ENCODE measurements at places on chromosomes 4 and X.

GRCh38 chr4:136441629-136442282 lies 1090.5 kb downstream of the PCDH18 start:
- no peak overlapping the region for H3K4me3 ChIP-seq
- H3K4me1 ChIP-seq: no peaks in the 10 kb centered on the region
- DNase-seq: no peak
- no peaks in the 10 kb centered on the region for H3K27me3 ChIP-seq
- H3K36me3 ChIP-seq: no peaks in the 10 kb centered on the region
- no peak overlapping the region for H3K27ac ChIP-seq

- H3K4me1 ChIP-seq: no peaks in the 10 kb centered on the region
- H3K27me3 ChIP-seq: no peaks in the 10 kb centered on the region
- DNase-seq: no peak
- no peaks in the 10 kb centered on the region for H3K36me3 ChIP-seq
- no peak overlapping the region for H3K4me3 ChIP-seq
- H3K27ac ChIP-seq: no peak overlapping the region
These were observed 125.5 kb upstream of the NRK start for GRCh38 chrX:105696870-105697269.

- H3K4me1 ChIP-seq: no peaks in the 10 kb centered on the region
- no peak overlapping the region for H3K27ac ChIP-seq
- no peaks in the 10 kb centered on the region for H3K36me3 ChIP-seq
- H3K4me3 ChIP-seq: no peak overlapping the region
- H3K27me3 ChIP-seq: no peaks in the 10 kb centered on the region
These were observed 80.7 kb downstream of the SLC9A7 start for GRCh38 chrX:46678232-46678631.

GRCh38 chr4:88008743-88009171 lies 1.3 kb downstream of the PKD2 start:
- no peak for DNase-seq
- no peaks in the 10 kb centered on the region for H3K4me1 ChIP-seq

DNA sequence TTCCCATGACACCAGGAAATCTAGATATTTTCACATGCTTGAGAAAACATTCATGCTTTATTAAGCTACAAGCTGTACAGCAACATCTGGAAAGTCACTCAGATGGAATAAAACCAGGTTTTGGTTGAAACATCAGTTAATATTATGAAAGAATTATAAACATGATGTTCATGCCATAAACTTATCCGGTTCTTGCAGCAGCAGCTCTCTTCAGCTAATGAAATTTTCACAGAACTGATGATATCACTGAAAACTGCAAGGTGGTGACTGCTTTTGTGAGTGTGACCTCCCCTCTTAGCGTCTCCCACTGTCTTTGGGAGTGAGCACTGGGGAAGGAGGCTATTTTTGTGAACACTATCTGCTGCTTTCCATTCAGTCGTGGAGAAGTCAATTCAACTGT lies 56.9 kb downstream of the ARHGAP10 start:
- peaks cover 45% of the 10 kb centered on the region for H3K4me1 ChIP-seq
- H3K27ac ChIP-seq: no peak overlapping the region
- no peaks in the 10 kb centered on the region for H3K36me3 ChIP-seq

DNA sequence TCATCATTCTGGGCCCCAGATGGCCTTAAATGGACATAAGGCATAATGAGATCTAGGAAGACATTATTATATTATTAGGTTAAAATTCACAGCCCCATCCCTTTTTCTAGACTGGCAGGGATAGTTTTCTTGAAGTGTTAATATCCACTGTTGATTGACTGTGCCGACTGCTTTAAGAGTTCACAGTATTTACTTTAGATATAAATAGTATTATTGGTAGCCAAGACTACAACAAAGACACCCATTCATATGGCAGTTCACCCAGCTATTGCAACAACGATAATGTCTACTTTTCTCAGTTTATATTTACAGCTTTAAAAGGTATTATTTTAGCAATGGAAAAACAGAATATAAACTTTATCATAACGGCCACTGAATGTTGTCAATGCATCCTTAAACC lies 922.2 kb upstream of the POU3F4 start:
- H3K36me3 ChIP-seq: no peaks in the 10 kb centered on the region
- DNase-seq: no peak
- no peaks in the 10 kb centered on the region for H3K4me1 ChIP-seq
- no peaks in the 10 kb centered on the region for H3K27me3 ChIP-seq
- no peak overlapping the region for H3K27ac ChIP-seq

DNA sequence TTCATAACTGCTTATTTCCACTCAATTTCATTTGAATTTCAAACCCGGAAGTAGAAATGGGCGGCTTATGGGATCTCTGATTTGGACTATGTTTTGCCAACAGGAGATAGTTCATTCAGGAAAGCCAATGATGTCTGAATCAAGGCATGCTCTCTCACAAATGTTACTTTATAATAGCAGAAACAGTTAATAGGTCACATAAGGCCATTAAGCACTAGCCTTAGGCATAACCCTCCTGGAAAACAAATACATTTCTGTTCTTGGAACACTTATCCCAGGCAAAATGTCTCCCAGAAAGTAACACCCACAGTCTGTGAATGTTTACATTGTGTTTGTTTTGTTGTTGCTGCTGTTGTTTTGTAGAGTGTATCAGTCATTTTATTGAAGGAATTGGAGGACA lies 1347.2 kb upstream of the PCDH7 start:
- H3K4me3 ChIP-seq: no peak overlapping the region
- no peaks in the 10 kb centered on the region for H3K36me3 ChIP-seq
- H3K27ac ChIP-seq: no peak overlapping the region
- DNase-seq: no peak
- H3K27me3 ChIP-seq: no peaks in the 10 kb centered on the region

DNA sequence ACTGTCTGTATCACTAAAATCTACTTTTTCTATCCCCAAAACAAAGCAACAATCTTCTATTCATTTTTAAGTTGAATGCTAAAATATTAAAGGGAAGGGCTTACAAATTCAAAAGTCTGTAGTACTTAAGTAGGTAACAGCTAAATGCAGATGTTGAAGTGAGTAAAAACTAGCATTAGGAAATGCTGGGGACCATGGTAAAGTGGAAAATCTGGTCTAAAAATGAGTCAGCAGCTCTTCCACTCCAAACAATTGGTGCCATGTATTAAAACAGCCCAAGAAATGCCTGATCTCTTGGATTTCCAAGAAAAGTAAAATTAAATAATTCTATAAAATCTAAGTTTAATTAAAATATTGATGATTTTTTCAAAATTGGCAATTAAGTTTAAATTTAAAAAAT lies 73.3 kb upstream of the PPP3CA start:
- H3K36me3 ChIP-seq: no peaks in the 10 kb centered on the region
- no peak for DNase-seq
- no peak overlapping the region for H3K4me3 ChIP-seq
- no peak overlapping the region for H3K27ac ChIP-seq
- no peaks in the 10 kb centered on the region for H3K4me1 ChIP-seq

DNA sequence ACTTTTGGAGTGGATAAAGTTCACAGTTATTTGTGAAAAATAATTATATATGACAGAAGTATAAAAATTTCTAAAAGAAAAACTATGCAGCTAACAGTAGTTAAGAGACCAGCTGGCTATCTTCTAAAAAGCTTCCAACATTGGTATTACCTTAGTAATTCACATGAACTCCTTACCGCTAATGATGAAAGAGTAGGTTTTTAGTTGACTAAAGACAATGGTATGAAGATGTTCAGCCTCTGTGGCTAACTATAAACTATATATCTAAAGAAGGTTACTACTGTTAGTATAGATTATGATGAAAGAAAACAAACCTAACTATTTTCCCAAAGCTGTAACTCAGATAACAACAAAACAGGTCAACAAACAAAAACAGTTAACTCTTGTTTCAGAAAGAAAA lies 10.4 kb downstream of the CCNI start:
- DNase-seq: no peak
- no peaks in the 10 kb centered on the region for H3K27me3 ChIP-seq
- H3K36me3 ChIP-seq: peaks cover 5% of the 10 kb centered on the region
- no peak overlapping the region for H3K27ac ChIP-seq
- H3K4me1 ChIP-seq: no peaks in the 10 kb centered on the region
- H3K4me3 ChIP-seq: no peak overlapping the region

GRCh38 chr4:1177274-1178141 lies 5.1 kb upstream of the SPON2 start:
- no peak overlapping the region for H3K27ac ChIP-seq
- no peaks in the 10 kb centered on the region for H3K27me3 ChIP-seq
- H3K4me3 ChIP-seq: no peak overlapping the region
- peaks cover 11% of the 10 kb centered on the region for H3K4me1 ChIP-seq
- no peaks in the 10 kb centered on the region for H3K36me3 ChIP-seq
- DNase-seq: no peak

DNA sequence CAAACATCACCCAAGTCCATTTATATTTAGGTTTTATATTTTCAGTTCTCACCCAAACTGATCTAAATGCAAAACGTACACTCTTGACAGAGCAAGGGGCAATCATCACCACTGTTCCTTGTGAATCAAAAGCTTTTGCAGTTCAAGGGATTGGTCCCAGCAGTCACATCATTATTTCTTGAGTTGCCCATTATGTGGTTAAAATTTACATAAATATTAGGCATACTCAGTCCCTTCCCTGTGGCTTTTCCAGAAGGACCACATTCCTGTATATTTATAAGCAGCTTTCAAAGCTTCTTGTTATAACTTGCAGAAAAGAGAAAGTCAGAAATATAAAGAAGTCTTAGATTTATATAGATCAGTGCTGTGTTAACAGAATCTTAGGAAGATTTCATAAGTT lies 224.4 kb downstream of the CLCN4 start:
- DNase-seq: no peak
- no peaks in the 10 kb centered on the region for H3K27me3 ChIP-seq
- H3K36me3 ChIP-seq: no peaks in the 10 kb centered on the region
- H3K27ac ChIP-seq: no peak overlapping the region
- H3K4me3 ChIP-seq: no peak overlapping the region

- no peaks in the 10 kb centered on the region for H3K4me1 ChIP-seq
- no peak for DNase-seq
- no peak overlapping the region for H3K4me3 ChIP-seq
- no peak overlapping the region for H3K27ac ChIP-seq
- no peaks in the 10 kb centered on the region for H3K27me3 ChIP-seq
These were observed 44.0 kb upstream of the TLR2 start for GRCh38 chr4:153639833-153640802.
